HEK293T (cell line): ENCODE measurements at places on chromosomes 16 and 17.

GRCh38 chr16:72819345-72819744, 228.6 kb downstream of the ZFHX3 start:
- DNase-seq, result no peak

- DNase-seq, result no peak
Observed at GRCh38 chr16:20868890-20869289, 31.3 kb downstream of the DCUN1D3 start.

DNA sequence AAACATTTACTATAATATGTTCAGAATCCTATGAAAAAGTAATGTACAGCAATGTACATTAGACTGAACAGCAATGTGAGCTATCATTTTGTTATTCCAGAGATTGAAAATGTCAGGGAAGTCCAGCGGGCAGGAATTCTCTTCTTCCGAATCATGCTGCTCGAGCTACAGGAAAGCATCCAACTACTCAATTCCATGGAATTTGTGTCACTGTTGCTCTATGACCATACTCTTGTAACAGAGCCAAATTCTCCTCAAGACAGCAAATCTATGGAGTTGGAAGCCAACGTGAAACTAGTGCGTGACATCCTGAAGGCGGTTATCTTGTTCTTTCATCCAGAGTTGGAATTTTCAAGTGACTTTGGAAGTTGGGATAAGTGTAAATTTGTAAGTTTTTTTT, 24.8 kb upstream of the NSRP1 start:
- DNase-seq, result no peak

DNA sequence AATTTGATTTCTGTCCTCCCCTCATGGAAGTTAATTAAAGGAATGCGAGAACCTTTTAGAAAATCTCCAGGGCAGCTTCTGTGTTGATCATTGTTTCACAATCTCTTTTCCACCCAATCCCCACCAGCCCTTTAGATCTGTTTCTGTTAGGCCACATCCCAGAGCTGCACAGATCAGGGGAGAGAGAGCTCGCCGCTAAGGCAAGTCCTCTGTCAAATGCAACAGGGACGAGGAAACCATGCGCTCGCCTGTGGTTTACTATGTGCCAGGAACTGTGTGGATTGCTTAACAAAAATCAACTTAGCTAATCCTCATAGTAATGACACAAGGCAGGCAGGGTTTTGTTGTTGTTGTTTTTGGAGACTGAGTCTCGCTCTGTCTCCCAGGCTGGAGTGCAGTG, 115.4 kb downstream of the SALL1 start:
- DNase-seq, result no peak

DNA sequence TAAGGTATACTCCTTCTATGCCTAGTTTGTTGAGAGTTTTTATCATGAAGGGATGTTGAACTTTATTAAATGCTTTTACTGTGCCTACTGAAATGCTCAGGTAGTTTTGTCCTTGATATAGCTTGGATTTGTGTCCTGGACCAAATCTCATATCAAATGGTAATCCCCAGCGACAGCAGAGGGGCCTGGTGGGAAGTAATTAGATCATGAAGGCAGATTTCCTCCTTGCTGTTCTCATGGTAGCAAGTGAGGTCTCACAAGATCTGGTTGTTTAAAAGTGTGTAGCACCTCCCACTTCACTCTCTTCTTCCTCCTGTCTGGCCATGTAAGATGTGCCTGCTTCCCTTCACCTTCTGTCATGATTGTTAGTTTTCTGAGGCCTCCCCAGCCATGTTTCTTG, 78.2 kb downstream of the KIF2B start:
- DNase-seq, result no peak

- DNase-seq, result no peak
Observed at GRCh38 chr17:33803686-33804085, 451.4 kb upstream of the CCL2 start.

DNA sequence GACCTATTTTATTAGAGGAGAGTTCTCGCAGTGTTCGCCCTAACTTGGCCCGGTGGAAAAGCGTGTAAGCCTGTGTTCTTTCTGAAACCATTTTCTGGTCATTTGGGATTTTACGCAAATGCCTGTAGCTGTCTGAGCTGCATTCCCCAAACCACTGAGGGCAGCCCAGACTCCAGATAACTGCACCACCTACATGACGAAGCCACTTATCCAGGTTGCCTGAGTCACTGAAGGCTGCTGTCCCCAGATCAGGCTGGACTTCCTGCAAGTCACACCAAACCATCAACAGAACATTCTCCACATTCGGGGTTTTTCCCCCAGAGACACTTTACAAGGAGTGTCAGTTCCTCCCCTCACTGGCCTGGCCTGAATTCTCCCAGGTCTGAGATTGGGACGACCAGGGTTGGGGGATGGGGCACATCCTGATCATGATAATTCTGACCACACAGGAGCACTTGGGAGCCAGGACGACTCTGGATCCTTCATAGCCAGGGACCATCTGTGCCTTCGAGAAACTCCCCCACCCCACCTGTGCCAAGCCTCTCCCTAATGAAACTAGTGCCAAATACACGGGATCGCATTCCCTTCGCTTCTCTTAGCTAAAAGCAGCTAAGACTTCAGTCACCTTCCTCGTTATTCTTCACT, 2.3 kb downstream of the RPRML start:
- DNase-seq, result peak; percentile 50

DNA sequence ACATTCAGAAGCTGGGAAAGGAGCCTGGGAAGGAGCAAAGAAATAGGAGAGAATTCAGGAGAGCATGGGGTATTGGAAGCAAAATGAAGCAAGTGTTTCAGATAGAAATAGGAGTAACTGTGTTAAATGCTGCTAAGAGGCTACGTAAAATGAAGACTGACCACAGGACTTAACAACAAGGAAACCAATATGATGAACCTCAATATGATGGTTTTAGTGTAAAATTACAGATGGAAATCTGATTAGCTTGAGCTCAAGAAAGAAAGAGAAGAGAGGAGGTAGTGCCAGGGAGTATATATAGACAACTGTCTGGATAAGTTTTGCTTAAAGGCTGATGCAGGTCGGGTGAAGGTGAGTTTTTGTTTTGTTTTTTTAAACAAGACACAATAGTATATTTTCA, 92.2 kb downstream of the HELZ start:
- no peak for DNase-seq

- no peak for DNase-seq
Observed at GRCh38 chr17:42647778-42648177, 11.3 kb upstream of the TUBG2 start.

- no peak for DNase-seq
Observed at GRCh38 chr17:82098939-82099763, 1.1 kb upstream of the FASN start.

DNA sequence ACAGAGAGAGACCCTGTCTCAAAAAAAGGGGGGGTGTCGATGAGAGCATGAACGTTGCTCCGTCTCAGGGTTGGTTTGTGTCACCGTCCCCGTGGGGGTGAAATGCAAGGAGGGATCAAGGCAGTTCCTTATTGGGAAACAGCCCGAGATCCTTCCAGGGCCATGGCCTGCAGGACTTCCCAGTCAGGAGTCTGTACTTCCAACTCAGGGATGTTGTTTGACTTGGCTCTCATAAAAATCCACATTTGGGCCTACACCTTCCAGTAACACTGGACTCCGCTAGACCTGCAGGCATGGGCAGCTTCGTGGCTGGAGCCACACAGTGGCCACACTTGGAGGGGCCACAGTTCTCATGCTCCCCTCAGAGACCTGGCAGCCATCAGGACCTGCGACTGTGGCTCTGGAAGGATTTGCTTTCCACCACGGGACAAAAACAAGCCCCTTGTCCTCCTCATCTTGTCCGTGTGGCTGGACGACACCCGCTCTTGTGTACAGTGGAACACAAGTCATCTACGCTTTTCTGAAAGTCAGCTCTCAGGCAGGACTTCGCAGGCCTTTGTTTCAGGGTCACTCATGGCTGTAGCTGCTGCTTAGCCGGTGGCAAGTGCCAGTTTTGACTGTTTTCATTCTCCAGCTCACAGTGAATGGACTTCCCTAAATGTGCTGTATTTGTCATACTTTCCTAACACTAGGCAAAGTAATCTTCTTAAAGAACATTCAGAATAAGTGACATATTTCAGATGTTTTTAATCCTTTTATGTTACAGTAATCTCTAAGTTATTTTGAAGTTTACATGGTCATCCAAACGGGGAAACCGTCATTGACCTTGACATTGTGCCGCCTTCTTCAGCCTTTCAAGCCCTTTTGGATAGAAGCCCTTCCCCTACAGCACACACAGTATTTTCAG, 24.2 kb upstream of the IL17C start:
- no peak for DNase-seq

- DNase-seq, result no peak
Observed at GRCh38 chr17:77590951-77591735, 367.4 kb upstream of the TNRC6C start.

- peak; percentile 24 for DNase-seq
Observed at GRCh38 chr17:18184143-18185031, 759 bp downstream of the ALKBH5 start.

DNA sequence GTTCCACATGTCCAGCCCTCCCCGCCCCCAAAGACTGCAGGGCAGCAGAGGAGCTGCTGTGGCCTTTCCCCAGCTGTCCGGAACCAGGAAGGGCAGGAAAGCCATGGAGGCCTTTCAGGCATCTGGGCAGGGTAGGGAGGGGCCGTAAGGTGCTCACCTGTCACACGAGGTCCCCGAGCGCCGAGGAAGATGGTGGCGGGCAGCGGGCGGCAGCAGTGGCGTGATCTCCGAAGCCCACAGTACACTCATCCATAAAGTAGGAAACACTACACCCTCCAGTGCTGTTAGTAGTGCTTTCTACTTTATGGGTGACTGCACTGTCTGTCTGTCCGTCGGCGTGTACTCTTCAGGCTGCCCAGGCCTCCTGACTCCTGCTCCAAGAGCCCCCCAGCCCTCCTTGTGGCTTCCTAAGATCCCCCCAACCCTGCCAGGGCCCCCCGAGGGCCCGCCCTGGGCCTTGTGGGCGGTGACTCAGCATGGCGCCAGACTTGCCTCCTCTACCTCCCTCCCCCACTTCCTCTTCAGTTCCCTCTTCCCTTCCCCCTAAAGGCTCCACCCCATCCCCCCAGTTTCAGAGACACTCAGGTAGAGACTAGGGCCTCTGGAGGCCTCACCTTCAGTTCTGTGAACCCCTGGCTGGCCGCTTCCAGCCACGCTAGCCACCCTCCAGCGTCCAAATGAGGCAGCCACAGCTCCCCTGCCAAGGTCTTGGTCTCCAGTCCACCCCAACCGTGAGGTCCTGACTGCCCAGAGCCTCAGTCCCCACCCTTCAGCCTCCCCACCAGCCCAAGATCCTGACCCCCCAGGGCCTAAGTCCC, 2.6 kb upstream of the TSPOAP1 start:
- no peak for DNase-seq

GRCh38 chr17:77271411-77271810, 130.6 kb downstream of the SEC14L1 start:
- no peak for DNase-seq

DNA sequence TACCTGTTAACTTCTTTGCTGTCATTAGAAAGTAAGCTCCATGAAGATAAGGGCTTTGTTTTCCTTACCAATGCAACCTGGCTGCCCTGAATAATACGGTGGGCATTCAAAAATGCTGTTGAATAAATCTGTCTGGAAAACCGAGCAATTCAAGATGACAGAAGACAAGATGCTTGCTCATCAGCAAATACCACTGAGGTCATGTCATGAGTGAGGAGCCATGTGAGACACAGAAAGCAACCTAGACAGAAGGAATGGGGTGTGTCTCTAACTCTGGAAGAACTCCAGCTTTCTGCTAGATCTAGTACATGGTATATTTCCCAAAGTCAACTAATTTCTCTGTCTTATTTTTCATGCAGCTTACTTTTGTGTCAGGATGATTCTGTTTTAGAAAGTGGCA, 64.2 kb downstream of the STH start:
- DNase-seq, result no peak

- DNase-seq, result no peak
Observed at GRCh38 chr16:89195521-89196171, 4.7 kb downstream of the SLC22A31 start.

- DNase-seq, result no peak
Observed at GRCh38 chr17:60369727-60370126, 22.2 kb downstream of the USP32 start.

GRCh38 chr17:72717676-72718075, 374.8 kb downstream of the SLC39A11 start:
- no peak for DNase-seq

DNA sequence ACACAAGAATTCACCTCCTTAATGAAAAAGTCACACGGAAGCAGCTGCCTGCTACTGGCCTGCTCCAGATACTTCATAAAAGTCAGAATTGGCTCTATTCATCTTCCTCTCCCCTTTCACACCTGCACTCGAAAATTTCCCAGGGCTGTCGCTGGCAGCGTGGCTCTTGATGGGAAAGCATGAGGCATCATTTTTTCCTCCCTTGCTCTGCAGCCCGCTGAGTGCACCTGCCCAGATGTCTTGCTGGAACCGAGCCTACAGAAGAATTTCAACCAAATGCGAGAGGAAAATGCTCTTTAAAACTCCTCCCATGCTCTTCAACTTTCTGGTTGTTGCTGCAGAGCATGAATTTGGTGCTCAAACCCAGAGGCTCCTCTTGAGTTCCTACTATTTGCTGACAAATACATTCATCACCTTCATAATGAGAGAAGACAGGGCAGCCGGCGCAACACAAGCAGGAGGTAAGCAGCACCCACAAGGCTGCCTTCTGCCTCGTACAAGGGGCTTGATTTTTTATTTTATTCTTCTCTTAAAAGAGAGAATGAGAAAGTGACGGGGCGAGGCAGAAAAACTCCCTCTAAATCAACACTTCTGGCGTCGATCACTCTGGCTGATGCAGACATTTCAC, 146.8 kb downstream of the ZFHX3 start:
- no peak for DNase-seq

- no peak for DNase-seq
Observed at GRCh38 chr17:63649813-63650212, 27.6 kb downstream of the MAP3K3 start.

DNA sequence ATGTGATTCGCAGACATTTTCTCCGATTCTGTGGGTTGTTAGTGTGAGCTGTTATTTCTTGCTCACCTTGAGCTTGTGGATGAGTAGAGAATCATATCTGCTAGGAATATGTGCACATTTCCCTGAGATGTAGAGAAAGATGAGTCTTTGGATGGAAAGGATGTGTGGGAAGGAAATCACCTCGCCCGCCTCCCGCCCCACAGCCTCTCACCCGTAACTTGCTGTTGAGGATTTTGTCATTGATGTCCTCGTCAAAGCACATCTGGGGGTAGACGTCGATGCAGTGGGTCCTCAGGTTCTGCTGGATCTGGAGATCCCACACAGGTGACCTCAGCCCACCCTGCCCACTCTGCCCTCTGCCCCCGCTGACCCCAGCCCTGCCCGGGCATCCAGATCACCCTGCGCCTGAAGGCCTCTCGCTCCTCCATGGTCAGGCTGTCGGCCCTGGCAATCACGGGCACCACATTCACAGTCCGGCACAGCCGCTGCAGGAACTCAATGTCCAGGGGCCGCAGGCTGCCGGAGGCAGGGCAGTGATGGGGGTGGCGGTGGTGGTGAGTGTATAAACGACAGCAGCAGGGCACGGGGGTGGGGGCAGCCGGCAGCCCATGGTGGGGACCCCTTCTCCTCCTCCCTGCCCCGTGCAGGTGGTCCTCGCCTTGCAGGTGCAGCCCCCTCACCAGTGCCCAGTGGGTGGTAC, 4.7 kb downstream of the SEPTIN12 start:
- no peak for DNase-seq

DNA sequence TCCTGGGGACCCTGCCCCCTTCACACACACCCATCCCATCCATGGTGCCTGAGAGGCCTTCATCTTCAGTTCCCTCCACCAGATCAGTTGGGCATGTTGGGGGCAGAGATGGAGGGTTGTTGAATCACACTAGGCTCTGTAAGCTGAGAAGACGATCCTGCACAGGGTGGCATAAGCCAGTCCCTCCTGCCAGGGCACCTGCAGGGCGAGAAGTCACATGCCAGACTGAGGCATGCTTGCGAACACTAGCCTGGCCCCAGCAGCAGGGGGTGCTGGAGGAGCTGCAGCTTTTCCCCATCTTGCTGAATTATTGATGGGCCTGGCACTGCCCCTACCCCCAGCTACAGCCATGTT, 6.1 kb upstream of the TBX2 start:
- no peak for DNase-seq
